Activated gamma-delta T cell treated with anti-CD3 and anti-CD28 coated beads, Interleukin-2, amount 50 U/mL, for 16 hours (primary cell): ENCODE measurements at places on chromosomes 11 and 22.

- DNase-seq, result no peak
These were observed 21.8 kb upstream of the OR5AN1 start for GRCh38 chr11:59336931-59337330.

- no peak for DNase-seq
These were observed 133.7 kb upstream of the NARS2 start for GRCh38 chr11:78708388-78708787.

- no peak for DNase-seq
These were observed 31.8 kb downstream of the EIF3M start for GRCh38 chr11:32615422-32615821.

DNA sequence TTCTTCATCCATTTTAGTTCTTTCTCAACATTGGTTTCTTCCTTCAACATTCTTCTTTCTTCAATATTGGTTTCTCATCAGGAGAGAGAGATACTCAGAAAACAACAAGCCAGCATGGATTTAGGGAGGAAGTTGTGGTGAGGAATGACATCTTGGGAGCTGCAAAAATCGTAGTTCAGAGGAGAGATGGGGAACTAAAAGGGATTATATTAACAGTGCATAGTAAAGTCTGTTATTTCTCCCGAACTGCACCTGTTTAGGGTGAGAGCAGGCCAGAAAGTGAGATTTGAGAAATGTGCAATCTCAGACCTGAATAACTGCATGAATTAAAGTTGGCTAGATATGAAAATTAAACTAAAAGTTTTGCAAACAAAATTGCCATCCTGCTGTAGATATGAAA is 94.5 kb downstream of the CASP12 start:
- DNase-seq, result no peak

DNA sequence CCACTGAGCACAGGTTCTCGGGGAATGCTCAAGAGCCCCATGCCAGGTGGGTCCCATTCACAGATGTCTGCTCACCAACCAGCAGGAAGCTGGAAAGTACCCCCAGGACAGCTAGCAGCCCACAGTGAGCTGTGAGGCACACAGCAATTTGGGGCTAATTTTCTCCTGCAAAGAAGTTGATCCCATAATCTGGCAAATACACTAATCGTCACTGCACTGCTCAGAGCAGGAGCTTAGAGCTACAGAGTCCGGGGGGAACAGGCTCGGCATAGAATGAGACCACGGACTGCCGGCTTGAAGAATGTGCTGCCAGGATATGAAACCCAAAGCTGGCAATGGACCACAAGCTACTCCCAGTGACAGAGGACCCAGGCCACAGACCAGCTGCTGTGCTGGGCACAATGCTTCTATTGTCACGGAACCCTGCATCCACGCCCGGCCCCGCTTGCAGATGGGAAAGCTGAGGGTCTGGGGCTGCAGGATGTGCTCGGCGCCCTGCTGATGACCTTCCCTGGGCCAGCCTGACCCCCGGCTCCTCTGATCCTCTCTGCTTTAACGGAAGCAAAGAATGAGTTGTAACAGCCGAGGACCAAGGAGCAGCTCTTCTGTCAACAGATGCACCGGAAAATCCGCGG is 239.7 kb downstream of the CTTN start:
- no peak for DNase-seq

DNA sequence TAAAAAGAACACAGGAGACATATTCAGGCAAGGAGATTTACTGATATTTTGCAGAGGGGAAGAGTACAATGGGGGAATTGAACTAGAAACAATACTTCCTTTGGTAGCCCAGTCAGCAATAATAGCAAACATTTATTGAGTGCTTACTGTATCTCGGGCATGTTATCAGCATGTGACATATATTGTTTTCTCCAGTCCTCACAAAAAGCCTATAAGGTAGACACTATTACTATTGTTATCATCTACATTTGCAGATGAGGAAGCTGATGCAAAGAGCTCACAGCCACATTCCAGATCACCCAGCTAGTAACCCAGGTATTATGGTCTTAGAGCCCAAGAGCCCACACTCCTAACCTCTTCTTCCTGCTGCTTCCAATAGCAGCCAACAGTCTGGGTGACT is 27.9 kb downstream of the NAV2 start:
- no peak for DNase-seq

DNA sequence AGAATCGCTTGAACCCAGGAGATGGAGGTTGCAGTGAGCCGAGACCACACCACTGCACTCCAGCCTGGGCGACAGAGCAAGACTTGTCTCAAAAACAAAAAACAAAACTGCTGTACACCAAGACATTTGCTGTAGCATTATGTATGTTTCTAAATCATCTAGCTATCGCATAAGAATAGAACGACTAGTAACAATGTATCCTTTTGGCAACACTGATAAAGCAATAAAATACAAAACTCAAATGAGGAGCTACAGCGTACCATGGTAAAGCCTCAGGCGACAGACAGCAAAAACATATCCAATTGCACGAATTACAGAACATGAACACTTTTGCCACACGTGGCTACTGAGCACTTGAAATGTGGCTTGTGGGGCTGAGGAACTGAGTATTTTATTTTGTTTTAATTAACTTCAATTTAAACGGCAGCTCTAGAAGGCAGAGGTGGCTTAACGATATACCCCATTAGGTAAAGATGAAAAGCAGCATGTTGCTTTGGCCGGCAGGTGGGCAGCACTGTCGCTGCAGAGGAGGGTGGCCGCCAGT is 2.3 kb downstream of the TUBGCP6 start:
- no peak for DNase-seq

GRCh38 chr11:68855205-68855981 is 13.7 kb upstream of the CPT1A start:
- DNase-seq, result no peak

DNA sequence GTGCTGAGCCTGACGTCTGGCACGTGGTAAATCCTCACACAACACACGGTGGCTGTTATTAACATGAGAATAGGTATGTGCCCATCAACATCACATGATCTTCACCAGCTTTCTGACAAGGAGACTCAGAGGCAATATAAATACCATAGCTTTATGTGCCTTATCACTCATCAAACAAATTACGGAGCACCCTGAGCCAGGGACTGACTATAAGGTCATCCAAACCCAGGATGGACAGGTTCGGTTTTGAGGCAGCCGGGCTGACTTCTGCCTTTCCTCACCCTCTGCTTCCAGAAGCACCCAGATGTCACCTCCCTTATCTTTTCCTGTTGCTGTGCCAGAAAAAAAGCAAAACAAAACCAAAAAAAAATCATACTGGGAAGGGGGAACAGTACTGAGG is 5.7 kb upstream of the PLAAT3 start:
- DNase-seq, result no peak

GRCh38 chr22:29569011-29569678 is 11.8 kb downstream of the NIPSNAP1 start:
- no peak for DNase-seq

GRCh38 chr22:40425082-40425481 is 54.7 kb downstream of the SGSM3 start:
- DNase-seq, result no peak

GRCh38 chr11:65366340-65366773 is 11.8 kb downstream of the TIGD3 start:
- no peak for DNase-seq

DNA sequence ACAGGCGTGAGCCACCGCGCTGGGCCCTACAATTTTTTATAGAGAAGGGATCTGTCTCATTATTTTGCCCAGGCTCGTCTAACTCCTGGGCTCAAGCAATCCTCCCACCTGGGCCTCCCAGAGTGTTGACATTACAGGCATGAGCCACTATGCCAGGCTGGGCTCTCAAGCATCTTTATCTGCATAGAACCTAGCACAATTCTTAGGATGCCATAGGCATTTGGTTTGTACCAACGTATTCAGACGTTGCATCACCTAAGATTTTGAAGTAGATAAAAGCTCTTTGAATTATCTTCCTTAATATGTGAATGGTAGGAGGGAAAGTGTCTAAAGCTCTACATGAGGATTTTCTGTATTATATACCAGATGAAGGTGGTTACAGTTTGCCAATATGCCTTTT is 30.5 kb downstream of the RTN3 start:
- no peak for DNase-seq

DNA sequence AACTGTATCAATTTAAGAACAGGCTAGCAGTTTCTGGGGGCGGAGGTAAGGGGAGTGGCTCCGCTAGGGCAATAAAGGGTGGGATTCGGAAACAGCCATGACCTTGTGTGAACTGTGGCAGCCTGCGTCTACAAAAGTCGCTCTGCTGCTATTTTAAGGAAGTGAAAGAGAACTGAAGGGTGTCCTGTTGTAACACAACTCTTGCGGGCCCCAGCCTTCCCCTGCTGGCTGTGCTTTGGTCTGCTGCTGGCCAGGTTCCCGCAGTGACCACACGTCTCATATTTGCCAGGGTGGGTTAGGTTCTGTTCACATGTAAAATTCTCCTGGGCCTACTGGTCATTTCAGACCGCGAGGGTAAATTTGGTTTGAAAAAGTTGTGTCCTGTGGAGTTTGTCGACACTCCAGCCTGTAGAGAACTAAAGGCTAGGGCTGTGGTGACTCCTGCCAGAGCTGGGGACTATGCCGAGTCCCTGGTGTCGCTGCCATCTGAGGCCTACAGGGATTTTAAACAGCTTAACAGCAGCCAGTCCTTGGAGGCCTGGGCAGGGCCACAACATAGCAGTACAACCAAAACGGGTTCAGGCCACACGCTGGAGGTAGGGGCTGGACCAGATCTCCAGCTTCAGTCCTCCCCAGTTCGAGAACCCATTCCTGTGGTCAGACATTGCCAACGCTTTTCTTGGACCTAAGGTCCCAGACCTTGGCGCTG is 1.1 kb upstream of the PPFIBP2 start:
- DNase-seq, result no peak

DNA sequence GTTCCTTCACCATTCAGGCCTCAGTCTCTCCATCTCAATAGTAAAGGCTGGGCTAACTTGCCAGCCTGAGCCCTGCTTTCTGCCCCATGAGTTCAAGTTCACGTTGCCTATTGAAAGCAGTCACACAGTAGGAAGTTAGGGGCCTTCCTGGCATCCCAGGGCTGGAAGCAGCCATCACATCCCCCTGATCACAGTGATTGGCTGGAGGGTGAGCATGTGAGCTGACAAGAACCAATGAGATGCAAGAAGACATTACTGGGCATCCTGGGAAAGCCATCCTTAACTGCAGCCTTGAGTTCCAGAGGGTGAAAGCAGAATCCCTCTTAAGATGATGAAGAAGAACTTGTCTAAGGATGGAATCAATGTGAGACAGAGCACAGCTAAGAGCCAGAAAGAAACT is 29.1 kb downstream of the IRAG1 start:
- no peak for DNase-seq

DNA sequence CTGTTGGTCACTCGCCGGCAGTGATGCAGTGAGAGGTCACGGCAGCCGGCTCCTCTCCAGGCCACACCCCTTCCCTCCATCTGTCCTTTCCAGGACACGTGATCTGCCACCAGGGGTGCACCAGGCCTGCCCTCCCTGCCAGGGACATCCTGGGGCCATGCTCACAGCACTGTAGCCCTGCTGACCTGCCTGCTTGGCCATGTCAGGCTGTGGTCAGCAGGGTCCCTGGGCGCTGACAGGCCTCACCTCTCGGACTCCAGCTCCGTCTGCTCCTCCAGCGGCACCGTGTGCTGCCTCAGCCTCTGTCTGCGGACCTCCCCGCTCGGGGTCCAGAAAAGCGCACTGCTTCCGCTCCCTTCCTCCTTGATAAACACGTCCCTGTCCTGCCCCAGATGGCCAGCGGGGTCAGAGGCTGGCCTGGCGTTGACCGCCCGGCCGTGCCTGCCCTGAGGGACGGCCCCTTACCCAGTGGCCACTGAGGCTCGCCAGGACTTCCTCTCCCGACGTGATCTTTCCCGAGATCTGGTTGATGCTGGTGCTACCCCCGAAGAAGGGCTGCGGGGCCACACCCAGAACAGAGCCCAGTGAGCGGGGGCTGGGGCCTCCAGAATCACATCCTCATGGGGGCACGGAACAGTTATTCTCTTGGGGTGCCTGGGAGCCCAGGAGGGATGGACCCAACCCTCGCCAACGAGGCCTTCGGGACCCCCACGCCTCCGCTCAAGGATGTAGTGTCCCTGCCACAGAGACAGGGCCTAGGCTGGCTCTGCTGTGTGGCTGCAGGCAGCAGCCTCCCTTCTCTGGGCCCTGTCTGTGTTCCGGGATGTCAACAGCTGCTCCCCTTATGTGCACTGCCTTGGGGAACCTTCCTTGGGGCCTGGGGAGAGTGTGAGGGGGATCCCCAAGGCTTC is 36.3 kb upstream of the CARS1 start:
- no peak for DNase-seq

DNA sequence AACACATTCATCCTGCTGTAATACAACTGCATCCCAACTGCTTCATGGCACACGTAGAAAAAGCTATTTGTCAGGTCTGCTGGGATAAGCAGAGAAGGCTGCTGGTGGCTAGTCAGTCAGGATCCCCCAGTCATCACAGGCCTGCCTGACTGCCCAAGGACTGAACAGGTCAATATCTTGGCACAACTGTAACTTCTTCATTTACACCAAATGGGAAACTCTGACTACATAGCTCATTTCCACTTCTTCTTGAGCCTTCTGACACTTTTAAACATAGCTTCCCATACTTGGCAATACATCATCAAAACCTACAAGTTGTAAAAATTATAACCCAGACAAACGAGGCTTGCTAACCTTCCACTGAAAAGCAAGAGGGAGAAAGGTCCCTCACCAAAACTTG is 2.8 kb downstream of the TMEM9B start:
- DNase-seq, result no peak

- no peak for DNase-seq
These were observed 9.5 kb upstream of the CREB3L1 start for GRCh38 chr11:46267930-46268329.

DNA sequence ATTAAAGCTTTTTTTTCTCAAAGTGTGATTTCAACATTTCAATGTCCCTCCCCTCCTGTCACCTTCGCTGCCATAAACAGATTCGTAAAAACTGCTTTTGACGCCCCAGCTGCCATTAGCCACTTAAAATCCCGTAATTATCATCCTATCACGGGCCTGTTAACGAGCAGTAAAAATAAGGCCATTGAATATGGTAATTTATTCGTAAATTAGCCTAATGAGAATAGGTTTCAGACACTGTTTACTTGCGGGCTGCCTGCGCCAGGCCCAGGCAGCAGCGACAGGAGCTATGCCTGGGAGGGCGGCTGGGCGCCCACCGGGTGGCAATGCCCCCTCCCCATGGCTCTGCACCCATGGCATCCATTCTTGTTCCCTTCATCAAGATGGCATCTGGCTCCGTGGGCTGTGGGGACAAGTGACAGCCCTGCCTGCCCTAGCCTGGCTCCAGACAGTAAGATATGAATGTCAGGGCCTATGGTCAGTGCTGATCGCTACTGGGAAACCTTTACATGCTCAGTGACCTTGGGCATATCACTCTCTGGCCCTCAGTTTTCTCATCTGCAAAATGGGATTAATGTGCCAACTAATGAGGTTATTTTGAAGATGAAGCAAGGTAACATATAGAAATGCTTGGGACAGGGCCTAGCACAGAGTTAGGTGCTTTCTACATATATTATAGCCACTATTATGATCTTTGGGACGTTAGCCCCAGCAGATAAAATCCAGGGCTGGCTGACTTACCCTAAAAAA is 500.8 kb downstream of the MN1 start:
- no peak for DNase-seq

- DNase-seq, result no peak
These were observed 3.8 kb upstream of the RFPL3 start for GRCh38 chr22:32353840-32354239.

GRCh38 chr11:18969720-18970119 is 30.5 kb upstream of the MRGPRX1 start:
- DNase-seq, result no peak

GRCh38 chr22:49418341-49418894 is 409.3 kb downstream of the BRD1 start:
- DNase-seq, result no peak
